ENCODE measurements at places on chromosomes 2 and 18.

DNA sequence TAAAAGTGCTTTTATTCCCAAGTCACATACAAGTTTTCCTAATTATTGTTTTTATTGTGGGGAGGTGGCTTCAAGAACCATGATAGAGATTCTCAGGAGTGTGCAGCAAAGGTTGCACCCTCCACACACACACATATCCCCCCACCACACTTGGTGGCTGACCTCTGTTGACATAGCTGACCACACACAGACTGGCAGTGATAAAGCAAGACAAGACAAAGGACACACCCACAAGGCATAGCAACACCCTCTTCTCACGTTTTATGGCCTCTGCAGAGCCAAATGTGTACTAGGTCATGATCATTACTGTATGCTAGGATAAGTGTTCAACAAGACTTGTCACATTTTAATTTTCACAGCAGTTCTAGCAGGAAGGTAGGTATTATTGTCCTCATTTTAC lies 143.0 kb upstream of the EPC2 start:
- DNase-seq = no peak

DNA sequence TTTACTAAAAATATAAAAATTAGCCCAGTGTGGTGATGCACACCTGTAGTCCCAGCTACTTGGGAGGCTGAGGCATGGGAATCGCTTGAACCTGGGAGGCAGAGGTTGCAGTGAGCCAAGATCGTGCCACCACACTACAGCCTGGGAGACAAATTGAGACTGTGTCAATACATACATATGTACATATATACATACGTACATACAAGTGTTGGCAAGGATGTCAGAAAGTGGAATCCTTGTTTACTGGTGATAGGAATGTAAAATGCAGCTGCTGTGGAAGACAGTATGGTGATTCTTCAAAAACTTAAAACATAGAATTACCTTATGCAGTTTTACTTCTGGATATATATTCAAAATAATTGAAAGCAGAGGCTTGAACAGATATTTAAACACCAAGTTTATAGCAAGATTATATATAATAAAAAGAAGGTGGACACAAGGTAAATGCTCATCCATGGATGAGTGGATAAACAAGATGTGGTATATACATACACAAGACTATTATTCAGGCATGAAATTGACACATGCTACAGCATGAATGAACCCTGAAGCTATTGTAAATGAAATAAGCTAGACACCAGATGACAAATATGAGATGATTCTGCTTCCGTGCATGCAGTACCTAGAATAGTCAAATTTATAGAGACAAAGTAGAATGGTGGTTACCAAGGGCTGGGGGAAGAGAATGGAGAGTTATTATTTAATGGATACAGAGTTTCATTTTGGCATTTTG lies 43.2 kb downstream of the CCDC138 start:
- no peak for DNase-seq

DNA sequence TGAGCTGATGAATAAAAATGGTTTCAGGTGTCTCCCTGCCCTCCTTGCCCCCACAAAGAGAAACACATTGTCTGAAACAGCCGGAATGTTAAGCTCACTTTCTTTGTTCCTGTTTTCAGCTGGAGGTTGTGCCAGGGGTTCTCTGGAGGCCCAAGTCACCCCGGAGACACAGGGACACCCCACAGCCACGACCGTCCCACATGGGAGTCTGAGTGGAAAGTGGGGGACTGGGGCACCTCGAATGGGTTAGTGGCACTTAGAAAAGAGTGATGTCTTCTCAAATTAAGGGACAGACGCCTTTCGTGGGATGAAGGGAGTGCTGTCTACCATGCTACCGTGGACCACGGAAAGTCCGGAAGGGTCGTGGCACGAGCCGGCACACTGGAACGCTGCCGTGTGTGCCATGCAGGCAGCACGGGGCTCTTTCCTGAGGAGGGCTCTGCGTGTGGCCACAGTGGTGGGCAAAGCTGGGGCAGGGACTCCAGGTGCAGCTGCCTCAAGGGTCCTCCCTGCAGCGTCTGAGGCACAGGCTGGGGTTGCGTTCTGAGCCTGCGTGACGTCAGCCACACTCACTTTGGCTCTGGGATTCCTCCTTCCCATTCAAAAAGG lies 39.4 kb upstream of the CTDP1 start:
- no peak for DNase-seq

DNA sequence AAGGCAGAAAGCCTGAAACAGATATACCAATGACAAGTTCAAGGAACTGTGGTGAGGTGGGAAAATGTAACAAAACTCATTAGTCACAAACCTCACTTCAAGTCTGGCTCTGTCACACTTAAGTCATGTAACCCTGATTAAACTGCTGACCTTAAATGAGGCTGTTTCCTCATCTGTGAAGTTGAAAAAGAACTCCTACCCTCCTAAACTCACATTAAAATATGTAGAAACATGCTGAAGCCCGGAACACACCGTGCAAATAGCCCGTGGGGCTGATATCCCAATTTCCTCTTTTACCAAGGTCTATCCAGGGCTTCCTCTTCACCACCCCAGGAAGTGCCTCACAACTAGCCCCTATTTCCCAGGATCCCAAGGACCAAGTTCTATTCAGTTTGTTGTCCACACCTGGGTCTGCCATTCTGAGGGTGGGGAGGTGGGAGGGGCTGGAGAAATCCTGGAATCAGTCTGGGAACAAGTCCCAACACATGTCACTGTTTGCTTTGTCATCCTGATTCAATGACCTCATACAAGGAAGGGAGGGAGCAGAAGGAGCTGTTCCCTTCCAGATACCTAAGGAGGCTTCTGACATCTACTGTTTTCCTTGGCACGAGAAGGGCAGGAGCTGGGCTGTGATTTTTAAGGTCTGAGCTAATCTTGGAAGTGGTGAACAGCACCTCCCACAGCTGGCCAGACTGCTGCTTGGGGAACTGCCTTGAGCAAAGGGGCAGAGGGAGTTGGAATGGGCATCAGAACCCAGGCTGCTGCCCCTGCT lies 42.3 kb downstream of the SLC4A1AP start:
- no peak for DNase-seq

GRCh38 chr2:240601061-240601830 lies 14.7 kb downstream of the CAPN10 start:
- no peak for DNase-seq
